Globus pallidus (tissue), 1 donor: ENCODE measurements at places on chromosomes 2 and 18.

DNA sequence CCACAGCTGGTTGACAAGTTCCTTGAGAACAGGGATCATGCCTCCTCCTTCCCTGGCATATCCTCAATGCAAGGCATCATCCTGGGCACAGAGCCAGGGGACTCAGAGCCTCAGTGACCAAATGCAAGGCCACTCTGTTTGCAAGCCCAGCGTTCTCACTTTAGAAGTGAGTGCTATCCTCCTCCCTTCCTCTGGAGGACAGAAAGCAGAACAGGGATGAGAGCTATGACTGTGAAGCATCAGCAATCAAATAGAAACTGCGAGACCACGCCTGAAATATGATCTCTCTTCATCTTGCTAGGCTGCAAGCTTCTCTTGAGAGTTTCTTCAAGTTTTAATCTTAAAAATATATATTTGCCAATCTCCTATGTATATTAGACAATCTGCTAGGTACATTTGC is 119.8 kb downstream of the LRATD1 start:
- DNase-seq = no peak

- DNase-seq = peak; percentile 52
Measured at GRCh38 chr18:9334973-9335696, 562 bp downstream of the TWSG1 start.

DNA sequence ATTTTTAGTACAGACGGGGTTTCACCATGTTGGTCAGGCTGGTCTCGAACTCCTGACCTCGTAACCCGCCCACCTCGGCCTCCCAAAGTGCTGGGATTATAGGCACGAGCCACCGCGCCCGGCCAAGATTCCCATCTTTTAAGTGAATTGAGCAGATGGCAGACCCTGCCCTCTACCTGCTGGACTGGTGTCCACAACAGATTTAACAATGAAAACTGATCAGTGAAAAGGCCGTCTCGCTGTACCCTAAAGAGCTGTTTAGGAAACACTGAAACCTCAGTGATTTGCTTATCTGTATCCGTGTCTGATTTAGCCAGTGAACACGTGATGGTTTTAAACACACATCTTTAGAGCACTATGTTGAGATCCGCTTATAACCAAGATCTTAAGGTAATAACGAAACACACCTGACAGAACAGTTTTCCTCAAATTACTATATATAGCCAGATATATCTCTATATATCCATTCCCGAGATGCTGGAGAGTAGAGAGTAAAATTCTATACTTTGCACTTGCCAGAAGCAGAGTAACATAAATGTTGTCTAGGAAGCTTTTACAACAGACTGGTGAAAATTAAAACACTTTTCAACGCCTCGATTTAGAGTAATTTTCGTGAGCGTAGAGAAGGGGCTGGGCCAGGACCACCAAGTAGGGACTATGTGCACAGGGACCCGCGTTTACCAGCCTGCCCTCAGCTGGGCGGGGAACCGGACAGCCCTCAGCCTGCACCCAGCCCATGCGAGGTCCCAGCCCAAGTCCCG is 594 bp downstream of the FAM161A start:
- DNase-seq = no peak

DNA sequence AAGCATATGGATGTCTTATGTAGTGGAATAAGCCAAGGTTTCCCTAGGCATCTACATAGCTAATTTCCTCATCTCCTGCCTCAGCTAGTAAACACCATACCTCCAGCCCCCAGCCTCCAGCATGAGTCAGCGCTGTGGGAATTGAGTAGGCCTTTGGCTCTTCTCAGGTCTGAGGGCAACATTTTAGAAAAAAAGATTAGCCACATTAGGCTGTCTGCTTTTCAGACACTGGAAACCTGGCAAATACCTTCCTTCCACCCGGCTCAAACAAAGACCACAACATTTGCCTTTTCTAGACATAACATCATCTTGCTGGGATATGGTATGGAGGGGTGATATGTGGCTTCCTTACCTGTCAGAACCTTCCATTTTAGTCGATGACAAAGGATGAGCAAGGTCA is 6.1 kb upstream of the CCDC195 start:
- DNase-seq = no peak

DNA sequence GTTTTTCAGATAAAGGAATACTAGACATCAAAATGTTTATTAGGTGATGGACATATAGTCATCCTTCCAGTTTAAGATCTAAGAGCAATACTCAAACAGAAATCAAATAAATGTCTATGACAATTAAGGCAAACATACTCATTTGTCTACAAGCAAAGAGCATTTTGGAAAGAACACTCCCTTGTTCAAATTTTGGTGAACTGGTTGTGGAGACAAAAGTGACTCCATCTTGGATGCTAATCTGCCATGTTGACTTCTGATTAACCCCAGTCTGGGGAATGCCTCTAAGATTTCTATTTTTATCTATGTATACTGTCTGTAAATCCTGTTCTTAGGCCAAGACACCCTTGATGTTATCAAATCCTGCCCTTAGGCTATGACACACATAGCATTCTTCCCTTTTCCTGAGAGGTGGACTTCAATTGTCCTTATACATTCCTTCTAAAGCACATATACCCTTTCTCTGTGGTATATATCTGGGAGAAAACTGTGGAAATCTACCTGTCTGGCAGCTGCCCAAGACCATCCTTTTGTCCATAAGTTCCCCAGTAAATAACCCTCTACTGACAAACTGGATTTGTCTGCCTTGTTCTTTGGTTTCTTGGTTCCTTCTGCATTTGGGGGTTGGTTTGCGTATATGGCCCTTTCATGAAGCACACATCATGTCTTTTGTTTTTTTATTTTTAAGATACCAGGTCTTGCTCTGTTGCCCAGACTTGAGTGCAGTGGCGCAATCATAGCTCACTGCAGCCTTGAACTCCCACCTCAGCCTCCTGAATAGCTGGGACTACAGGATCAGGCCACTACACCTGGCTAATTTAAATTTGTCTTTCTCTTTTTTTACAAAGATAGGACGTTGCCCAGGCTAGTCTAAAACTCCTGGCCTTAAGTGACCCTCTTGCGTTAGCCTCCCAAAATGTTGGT is 12.5 kb upstream of the PLEKHM3 start:
- no peak for DNase-seq
